Activated CD8-positive, alpha-beta memory T cell treated with anti-CD3 and anti-CD28 coated beads, Interleukin-2, amount 50 U/mL, for 4 hours (primary cell): ENCODE measurements at places on chromosomes 13 and 19.

DNA sequence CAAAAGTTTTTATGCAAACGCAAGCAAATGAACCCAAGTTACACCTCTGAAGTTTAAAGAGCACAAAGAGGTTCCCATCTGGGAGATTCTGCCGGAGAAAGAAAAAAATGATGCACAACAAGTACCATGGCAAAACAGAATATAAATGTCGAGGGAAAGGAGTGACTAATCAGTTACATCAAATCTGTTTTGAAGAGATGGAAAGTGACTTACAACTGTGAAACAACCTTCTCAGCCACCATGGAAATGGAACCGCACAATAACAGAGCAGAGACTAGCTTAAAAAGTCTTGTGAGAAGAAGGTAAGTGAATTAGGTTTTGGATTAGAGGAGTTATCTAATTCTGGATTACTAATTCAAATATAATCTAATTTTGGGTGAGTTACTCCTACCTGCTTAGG is 2.4 kb downstream of the HSPH1 start:
- no peak for DNase-seq

DNA sequence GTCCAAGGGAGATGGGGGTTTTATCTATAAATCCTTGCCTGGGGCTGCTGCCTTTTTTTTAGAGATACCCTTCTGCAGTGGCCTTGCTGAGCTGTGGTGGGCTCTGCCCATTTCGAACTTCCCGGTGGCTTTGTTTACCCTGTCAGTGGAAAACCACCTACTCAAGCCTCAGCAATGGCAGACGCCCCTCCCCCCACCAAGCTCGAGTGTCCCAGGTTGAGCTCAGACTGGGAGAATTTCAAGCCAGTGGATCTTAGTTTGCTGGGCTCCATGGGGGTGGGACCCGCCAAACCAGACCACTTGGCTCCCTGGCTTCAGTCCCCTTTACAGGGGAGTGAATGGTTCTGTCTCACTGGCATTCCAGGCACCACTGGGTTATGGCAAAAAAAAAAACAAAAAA is 21.6 kb downstream of the LGALS13 start:
- DNase-seq: no peak

GRCh38 chr13:88115976-88116375 is 444.8 kb downstream of the SLITRK5 start:
- DNase-seq: no peak

GRCh38 chr13:62512194-62513141 is 1096.8 kb upstream of the PCDH20 start:
- no peak for DNase-seq

DNA sequence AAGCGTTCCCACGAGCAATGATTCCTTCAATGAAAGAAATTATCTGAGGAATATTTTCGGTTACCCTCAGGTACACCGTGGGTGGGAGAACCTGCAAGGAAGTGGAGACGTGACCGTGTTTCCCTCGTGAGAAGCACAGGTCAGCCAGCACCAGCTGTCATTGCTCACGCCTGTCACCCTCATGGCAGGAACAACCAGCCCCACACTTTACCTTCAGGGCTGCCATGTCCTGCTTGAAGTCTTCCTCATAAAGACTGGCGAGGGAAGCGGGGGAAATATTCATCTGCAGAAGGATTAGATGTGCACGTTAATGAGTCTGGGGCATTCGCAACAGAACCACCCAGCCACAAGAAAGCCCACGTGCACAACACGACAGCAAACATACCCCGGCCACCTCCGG is 18.2 kb downstream of the CARS2 start:
- DNase-seq: no peak
